ENCODE measurements at places on chromosomes 5 and 9. TPM values are rescaled to one million over a fixed set of nuclear protein-coding genes. Genes with fewer than 3 reads are reported as not detected.

The ADAMTS16 gene
- 1.5 TPM for total RNA-seq

The NDUFAF2 gene
- total RNA-seq, result 46.5 TPM

The GPR151 gene
- not detected for total RNA-seq

The SPATA24 gene
- total RNA-seq, result 7.2 TPM

The MYO10 gene
- total RNA-seq, result 36.9 TPM

The ZNG1E gene
- total RNA-seq, result 22.5 TPM
